Putamen (tissue), 1 donor: ENCODE measurements at places on chromosomes 2 and 18.

- peak; percentile 71 for DNase-seq
Observed at GRCh38 chr2:290090-290722, 2.3 kb upstream of the ALKAL2 start.

GRCh38 chr2:95310216-95310615 is 13.1 kb downstream of the KCNIP3 start:
- no peak for DNase-seq

GRCh38 chr18:63132819-63133200 is 186.8 kb downstream of the BCL2 start:
- DNase-seq = no peak

DNA sequence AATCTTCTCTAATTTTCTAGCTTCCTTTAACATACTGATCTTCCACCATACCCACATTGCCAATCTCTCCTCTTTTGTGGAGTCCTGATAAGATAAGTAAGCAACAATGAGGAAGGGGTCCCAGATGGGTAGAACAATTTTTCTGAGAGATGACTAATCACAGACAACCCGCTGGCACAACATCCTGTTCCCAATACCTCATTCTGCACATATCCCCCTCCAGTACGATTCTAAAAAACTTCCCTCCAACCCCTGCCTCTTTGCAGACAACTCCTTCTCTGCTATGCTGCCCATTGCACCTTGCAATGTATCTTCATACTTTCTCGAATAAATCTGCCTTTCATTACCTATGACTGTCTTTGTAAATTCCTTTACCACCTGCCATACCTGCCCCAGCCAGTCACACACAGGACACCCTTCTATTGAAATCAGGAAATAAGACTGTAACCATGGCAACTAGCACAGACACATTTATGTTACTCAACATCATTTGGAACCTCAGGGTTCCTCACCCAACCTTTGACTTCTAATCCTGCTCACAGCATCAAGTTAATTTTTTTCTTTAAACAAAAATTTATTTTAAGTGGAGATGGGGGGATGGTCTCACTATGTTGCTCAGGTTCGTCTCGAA is 7.4 kb upstream of the EXOC6B start:
- DNase-seq = no peak

- DNase-seq = no peak
Observed at GRCh38 chr2:235934774-235935484, 233.3 kb downstream of the GBX2 start.

- DNase-seq = no peak
Observed at GRCh38 chr18:49865401-49865800, 52.1 kb upstream of the ACAA2 start.

DNA sequence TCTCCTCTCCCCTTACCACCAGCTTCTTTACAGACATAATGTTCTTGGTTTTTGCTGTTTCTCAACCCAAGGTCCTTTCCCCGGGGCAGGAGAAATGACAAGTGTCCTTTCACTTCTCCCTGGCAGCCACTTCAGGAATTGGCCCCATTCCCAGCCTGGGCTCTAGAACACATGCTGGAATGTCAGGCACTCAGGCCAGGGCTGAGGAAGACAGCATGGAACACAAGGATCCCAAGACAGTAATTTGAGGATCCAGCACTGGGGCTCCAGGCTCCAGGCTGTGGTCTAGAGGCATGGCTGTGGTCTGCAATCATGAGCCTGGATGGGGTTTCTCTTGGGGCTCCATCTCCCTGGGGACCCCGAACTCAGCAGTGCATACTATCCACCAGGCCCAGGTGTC is 201.4 kb downstream of the CELF4 start:
- DNase-seq = no peak

DNA sequence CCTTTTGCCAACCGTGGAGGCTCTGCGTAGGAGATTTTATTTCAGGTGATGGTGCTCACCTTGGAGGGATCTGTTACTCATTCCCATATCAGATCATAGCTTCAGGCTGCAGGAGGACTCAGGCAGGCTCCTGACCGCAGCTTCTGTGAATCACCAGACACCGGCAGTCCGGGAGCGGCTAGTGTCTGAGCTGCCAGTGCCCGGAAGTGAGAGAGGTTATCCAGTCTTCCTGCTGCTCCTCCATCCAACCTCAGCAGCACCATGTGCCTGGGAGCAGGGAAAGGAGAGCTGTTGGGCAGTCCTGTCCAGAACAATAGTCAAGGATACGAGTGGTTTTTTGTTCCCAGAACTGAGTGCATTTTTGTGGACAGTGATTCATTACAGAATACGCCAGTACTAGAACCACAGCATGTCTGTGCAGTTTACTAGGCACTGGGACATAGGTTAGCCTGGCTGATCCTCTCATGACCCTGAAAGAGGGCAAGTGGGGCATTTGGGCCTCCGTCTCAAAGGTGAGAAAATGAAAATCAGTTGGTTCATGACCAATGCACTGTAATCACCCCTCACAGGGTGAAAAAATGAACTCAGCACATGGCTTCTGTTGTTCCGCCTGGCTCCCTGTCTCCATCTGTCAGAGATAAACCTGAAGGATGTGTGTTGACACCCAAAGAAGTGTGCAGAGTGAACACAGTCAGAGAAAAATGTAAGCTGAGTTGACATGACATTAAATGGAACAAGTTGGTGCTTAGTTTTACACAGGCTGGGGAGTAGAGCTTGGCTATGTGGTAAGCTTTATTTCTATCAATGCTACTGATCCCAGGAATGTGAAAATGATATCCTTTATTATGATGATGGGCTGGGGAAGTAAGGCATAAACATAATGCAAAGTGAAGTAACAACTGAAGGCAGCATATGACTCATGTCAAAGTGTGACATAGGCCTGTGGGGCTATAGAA is 12.2 kb downstream of the FHOD3 start:
- DNase-seq = no peak
